Activated naive CD8-positive, alpha-beta T cell treated with anti-CD3 and anti-CD28 coated beads, Interleukin-2, amount 10 ng/mL, durations not matched to agents 7 days and 5 days (primary cell): ENCODE measurements at places on chromosomes 7 and 10. TPM values are rescaled to one million over a fixed set of nuclear protein-coding genes. Genes with fewer than 3 reads are reported as not detected.

The DNAH11 gene
- total RNA-seq: 0.25 TPM

DNA sequence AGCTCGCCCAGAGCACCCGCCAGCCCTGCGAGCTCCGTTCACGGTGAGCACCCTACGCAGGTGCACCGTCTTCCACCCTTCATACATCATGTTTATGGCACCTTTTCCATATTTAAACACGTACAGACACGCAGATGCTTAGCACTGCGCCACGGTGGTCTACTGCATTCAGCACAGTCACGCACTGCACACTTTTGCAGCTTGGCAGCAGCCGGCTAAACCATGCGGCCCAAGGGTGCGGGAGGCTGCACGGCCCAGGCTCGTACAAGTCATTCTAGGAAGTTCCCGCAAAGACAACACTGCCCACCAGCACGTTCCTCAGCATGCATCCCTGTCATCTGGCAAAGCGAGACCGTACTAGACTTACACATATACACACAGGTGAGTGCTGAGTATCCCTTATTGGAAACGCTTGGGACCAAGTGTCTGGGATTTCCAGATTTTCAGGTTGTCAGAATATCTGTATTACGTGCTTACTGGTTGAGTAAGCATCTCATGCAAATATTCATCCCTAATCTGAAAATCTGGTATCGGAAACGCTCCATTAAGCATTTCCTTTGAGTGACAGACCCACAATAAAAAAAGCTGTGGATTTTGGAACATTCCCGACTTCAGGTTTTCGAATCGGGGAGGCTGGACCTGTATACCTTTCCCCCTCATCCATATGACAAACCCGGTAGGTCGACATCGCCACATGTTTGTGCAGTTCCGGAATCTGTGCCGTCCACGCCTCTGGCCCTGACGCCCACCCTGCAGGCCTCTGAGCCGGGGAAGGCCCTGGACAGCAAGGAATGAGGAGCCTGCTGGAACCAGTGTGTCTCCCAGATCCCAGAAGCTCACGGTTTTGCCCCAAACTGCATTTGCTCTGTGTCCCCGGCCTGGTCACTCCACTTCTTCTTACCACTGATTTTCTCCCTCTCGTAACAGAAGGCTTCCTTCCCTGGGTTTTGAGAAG lies 222.2 kb downstream of the ELFN1 start:
- peaks cover 5% of the 10 kb centered on the region for H3K4me1 ChIP-seq
- DNase-seq: no peak
- no peaks in the 10 kb centered on the region for H3K27me3 ChIP-seq
- peaks cover 16% of the 10 kb centered on the region for H3K36me3 ChIP-seq
- no peak overlapping the region for H3K27ac ChIP-seq
- no peak overlapping the region for H3K4me3 ChIP-seq

GRCh38 chr7:52525772-52526341 lies 509.6 kb upstream of the POM121L12 start:
- no peaks in the 10 kb centered on the region for H3K27me3 ChIP-seq
- DNase-seq: no peak
- no peak overlapping the region for H3K27ac ChIP-seq
- no peaks in the 10 kb centered on the region for H3K4me1 ChIP-seq

The PRSS37 gene
- not detected for total RNA-seq

GRCh38 chr7:20642166-20642565 lies 26.7 kb downstream of the ABCB5 start:
- no peaks in the 10 kb centered on the region for H3K36me3 ChIP-seq
- H3K4me1 ChIP-seq: no peaks in the 10 kb centered on the region
- DNase-seq: no peak
- H3K4me3 ChIP-seq: no peak overlapping the region
- H3K27me3 ChIP-seq: peaks cover 2% of the 10 kb centered on the region

The SEMA3D gene
- not detected for total RNA-seq

GRCh38 chr10:62528441-62528840 lies 154.3 kb downstream of the ZNF365 start:
- H3K27ac ChIP-seq: peak overlapping the region; percentile 86
- peak overlapping the region; percentile 65 for H3K4me3 ChIP-seq
- no peak for DNase-seq
- peaks cover 23% of the 10 kb centered on the region for H3K36me3 ChIP-seq

DNA sequence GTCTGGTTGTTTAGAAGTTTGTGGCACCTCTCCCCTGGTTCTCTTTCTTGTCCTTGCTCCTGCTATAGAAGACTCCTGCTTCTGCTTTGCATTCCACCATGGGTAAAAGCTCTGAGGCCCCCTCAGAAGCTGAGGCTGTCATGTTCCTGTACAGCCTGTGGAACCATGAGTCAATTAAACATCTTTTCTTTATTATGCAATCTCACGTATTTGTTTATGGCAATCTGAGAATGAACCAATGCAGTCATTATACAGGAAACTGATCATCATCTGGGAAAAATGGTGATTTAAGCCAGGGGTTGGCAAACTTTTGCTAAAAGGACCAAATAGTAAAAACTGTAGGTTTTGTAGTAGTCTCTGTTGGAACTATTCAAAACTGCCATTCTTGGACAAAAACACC lies 175.4 kb downstream of the CSTF2T start:
- H3K27me3 ChIP-seq: no peaks in the 10 kb centered on the region
- no peaks in the 10 kb centered on the region for H3K36me3 ChIP-seq
- H3K4me1 ChIP-seq: no peaks in the 10 kb centered on the region
- H3K4me3 ChIP-seq: no peak overlapping the region

GRCh38 chr7:151647874-151648273 lies 128.2 kb upstream of the RHEB start:
- DNase-seq: no peak
- no peaks in the 10 kb centered on the region for H3K4me1 ChIP-seq
- no peak overlapping the region for H3K4me3 ChIP-seq
- no peak overlapping the region for H3K27ac ChIP-seq
